ENCODE measurements at places on chromosomes 5 and 9.

DNA sequence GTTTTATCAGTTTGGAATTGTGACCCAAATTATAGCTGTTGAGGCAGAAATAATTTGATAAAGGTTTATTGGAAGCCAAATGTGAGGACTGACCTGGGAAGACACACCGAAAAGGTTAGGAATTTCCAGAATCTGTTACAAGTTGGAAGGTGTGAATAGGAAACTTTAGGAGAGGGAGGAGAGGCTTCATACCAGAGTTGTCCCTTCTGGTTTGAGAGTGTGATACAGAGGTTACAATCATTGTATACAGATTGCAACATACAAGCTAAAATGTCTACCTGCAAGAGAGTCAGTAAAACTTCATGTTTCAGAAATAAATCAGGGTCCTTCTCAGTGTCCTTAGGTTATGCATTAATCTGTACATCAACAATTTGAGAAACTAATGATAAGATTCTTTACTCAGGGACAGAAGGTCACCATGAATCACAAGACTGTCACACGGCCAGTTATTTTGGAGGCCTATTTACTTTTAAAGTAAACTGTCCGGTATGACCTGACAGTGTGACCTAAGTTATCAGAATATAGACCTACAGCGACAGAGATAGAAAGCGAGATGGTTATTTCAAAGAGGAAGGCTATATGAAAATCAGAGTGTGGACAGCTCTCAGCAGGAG, 204.9 kb upstream of the CTNND2 start:
- DNase-seq: no peak

GRCh38 chr9:95193067-95193466, 124.4 kb downstream of the FANCC start:
- no peak for DNase-seq

DNA sequence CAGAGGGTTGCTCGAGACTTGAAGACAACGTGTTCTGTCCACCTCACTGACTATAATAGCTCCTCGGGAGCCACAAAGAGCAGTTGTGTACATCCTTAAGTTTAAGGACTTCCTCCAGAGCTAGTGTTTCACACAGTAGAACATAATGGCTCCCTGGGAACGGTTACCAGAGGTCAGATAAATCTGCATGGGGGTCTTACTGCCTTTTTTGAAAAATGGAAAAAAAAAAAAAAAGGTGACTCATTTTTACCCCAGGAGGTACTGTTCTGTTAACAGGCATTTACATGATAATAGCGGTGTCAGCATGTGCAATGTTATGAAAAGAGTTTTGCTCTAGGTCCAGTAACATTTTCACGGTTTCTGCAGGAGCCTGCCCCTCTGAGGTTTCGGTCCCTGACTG, 498.9 kb upstream of the WWC1 start:
- DNase-seq: no peak

- no peak for DNase-seq
Observed at GRCh38 chr5:34928267-34928666, 1.1 kb upstream of the DNAJC21 start.

DNA sequence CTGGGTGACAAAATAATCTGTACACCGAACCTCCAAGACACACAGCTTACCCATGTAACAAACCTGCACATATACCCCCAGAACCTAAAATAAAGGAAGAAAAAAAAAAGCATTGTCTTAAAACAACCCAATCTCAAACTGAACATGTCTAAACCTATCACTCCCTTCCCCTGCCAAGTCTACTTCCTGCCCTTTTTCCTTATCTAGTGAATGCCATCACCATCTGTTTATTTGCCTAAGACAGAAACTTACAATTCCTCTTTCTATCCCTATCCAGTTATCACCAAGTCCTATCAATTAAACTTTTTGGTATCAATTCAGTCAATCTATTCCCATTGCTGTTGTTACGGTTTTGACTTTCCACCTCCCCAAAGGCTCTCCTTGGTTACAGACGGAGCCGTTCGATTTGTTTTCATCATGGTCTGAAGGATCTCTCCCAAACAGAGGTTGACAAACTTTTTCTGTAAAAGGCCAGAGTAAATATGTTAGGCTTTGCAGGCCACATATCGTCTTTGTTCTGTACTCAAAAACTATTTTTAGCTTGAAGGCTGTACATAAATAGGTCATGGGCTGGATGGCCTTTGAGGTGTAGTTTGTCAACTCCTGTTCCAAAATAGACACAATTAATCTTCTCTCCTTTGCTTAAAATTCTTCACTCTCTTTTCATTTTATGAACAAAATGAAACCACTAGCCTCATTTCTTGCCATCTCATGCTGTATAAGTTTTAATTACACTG, 12.1 kb downstream of the NOL8 start:
- no peak for DNase-seq
